Activated T-cell treated with anti-CD3 and anti-CD28 coated beads, Interleukin-2, amount 50 U/mL, for 4 hours (primary cell): ENCODE measurements at places on chromosomes 5 and 9.

GRCh38 chr5:130158036-130158435, 253.8 kb downstream of the CHSY3 start:
- no peak for DNase-seq

DNA sequence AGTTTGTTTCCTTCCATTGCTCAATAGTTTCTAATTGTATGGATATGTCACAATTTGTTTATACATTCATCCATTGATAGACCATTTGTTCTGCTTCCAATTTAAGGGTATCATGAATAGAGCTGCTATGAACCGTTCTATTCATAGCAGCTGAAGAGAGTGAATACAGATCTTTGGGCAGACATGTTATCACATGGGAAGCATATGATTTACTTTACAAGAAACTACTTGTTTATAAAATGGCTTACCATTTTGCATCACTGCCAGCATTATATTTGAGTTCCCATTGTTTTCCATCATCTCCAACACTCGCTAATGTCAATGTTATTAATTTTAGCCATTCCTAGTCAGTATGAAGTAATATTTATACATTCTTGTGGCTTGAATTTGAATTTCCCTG, 549.0 kb downstream of the MAT2B start:
- DNase-seq, result no peak

DNA sequence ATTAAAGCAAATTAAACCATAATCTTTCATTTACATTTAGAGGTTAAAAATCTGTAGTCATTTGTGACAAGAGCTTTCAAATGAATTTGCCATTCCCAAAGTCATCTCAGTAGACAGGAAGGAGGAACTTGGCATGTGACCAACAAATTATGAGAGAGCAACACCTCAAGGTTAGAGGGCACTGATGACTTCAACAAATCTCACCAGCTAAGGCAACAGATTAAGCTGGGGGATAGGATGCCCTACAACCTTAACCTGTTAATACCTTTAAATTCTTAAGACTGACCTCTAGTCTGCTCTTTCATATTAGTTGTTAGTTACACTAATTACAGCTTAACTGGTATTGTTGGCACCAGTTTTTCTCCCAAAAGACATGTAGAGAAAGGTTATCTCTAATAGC, 18.4 kb downstream of the POU5F2 start:
- no peak for DNase-seq

- no peak for DNase-seq
Measured at GRCh38 chr5:68250661-68251298, 35.2 kb downstream of the PIK3R1 start.

DNA sequence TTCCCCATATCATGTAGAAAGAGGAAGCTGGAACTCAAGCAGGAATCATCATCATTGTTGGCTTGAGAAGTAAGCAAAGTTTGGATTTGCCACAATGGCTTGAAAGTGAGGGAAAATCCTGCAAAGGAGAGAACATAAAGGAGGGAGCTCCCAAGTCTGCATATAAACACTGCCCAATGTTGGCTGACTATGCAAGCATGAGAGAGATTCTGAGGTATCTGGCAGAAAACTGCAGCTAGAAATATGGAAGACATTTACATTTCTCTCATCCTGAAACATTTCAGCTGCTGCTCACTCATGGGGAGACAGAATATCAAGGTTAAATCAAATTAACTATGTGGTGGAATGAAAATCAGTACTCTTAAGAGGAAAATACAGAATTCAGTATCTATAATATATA, 415.6 kb upstream of the TNC start:
- DNase-seq, result no peak

GRCh38 chr5:149799119-149799623, 69.1 kb downstream of the PPARGC1B start:
- no peak for DNase-seq

DNA sequence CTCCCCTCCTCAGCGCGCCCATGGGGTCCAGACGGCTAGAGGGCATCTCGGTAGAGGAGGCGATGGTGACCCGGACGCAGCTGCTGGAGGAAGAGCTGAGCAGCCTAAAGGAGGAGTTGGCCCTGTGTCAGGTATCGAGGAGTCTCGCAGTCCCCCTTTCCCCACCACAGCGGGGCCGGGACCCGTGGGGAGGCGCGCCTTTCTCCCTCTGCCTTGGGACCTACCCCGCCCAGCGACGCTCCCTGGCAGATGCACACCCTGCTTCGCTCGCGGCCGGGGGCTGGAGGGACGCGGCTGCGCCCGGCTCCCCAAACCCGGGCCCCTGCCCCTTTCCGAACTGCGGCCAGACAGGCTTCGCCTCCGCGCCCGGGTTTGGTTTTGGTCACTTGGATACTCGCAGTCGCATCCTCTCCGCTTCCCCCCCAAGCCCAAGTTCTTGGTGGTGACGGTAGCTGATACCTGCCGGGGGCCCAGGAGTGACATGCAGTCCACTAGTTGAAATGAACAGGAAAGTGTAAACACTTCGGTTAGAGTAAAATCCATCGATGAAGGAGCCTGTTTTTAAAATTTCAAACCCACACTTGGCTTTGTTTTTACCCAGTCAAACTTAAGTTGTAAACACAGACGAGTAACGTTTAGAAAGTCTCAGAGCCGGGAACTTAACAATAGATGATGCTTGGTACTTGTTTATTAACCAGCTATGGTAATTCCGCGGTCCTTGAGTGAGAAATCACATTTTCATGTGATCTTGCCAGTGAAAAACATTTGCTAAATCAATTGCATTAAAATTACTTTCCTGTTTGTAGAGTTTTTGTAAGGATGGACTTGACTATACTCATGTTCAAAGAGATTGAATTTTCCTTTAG, 688 bp downstream of the CNTLN start:
- no peak for DNase-seq

- DNase-seq, result no peak
Measured at GRCh38 chr9:2126331-2126803, 111.2 kb downstream of the SMARCA2 start.
